ENCODE measurements at places on chromosomes 3 and 15. TPM values are rescaled to one million over a fixed set of nuclear protein-coding genes. Genes with fewer than 3 reads are reported as not detected.

DNA sequence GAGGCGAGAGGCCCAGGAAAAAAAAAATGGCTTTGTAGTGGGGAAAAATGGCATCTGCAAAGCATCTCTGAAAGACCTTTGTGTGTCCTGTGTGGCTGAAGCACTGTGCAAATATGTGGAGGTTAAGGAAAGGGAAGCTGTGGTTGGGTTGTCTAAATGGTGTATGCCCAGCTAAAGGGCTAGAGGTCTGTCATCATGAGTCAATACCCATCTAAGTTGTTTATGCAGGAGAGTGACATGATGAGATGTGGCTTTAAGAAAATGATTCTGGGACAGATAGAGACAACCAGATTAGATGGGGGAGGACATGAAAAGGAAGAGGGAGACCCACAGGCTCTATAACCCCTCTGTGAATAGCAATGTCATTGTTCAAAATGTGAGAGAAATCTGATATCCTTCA, 280.7 kb downstream of the MFSD1 start:
- no peak overlapping the region for H3K27ac ChIP-seq
- no peak overlapping the region for H3K4me3 ChIP-seq
- no peak for DNase-seq
- H3K27me3 ChIP-seq: no peaks in the 10 kb centered on the region

GRCh38 chr3:61315871-61316270, 64.6 kb upstream of the FHIT start:
- DNase-seq: no peak
- no peak overlapping the region for H3K27ac ChIP-seq
- H3K27me3 ChIP-seq: peaks cover 11% of the 10 kb centered on the region
- no peaks in the 10 kb centered on the region for H3K36me3 ChIP-seq
- no peak overlapping the region for H3K4me3 ChIP-seq

DNA sequence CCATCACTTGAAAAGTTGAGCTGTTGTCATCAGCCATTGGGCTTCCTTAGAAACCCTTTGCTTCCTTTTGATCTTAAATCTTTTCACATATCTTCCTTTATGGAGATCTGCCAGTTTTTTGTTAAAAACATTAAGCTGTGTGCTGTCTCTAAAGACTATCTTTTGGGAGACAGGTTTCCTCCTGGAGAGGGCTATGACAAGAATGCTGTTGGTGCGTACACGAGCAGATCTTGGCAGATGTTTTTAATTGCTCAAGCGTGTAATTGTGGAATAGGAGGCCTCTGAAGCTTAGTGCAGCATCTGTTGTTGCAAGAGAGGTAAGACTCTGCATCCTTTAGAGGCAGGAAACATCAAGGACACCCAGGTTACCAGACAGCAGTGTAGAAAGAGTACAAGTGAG, 56.8 kb downstream of the PHLDB2 start:
- DNase-seq: no peak
- H3K36me3 ChIP-seq: no peaks in the 10 kb centered on the region
- no peak overlapping the region for H3K27ac ChIP-seq
- H3K4me3 ChIP-seq: no peak overlapping the region

The PAQR5 gene
- not detected for total RNA-seq

The EFHB gene
- total RNA-seq: 0.44 TPM

GRCh38 chr3:17260257-17260656, 375.5 kb downstream of the PLCL2 start:
- no peak overlapping the region for H3K27ac ChIP-seq
- H3K4me1 ChIP-seq: no peaks in the 10 kb centered on the region
- H3K27me3 ChIP-seq: no peaks in the 10 kb centered on the region
- H3K36me3 ChIP-seq: no peaks in the 10 kb centered on the region
- no peak for DNase-seq
- no peak overlapping the region for H3K4me3 ChIP-seq

The RBMS3 gene
- 0.11 TPM for total RNA-seq
